Activated CD8-positive, alpha-beta T cell treated with anti-CD3 and anti-CD28 coated beads, Interleukin-2, amount 10 ng/mL, durations not matched to agents 7 days and 5 days (primary cell): ENCODE measurements at places on chromosomes 12 and 14. TPM values are rescaled to one million over a fixed set of nuclear protein-coding genes. Genes with fewer than 3 reads are reported as not detected.
A peak's percentile ranks its signal among the peaks of the same experiment; 100 is the strongest.

GRCh38 chr12:119594399-119594730 is 791 bp downstream of the TMEM233 start:
- H3K27me3 ChIP-seq: peaks cover 69% of the 10 kb centered on the region
- peaks cover 6% of the 10 kb centered on the region for H3K36me3 ChIP-seq
- peaks cover 22% of the 10 kb centered on the region for H3K4me1 ChIP-seq
- no peak overlapping the region for H3K4me3 ChIP-seq
- DNase-seq: no peak
- H3K27ac ChIP-seq: no peak overlapping the region

GRCh38 chr12:102401087-102401486 is 79.3 kb downstream of the IGF1 start:
- H3K4me1 ChIP-seq: no peaks in the 10 kb centered on the region
- H3K4me3 ChIP-seq: no peak overlapping the region
- H3K36me3 ChIP-seq: no peaks in the 10 kb centered on the region
- no peak for DNase-seq
- H3K27me3 ChIP-seq: peaks cover 10% of the 10 kb centered on the region
- no peak overlapping the region for H3K27ac ChIP-seq

DNA sequence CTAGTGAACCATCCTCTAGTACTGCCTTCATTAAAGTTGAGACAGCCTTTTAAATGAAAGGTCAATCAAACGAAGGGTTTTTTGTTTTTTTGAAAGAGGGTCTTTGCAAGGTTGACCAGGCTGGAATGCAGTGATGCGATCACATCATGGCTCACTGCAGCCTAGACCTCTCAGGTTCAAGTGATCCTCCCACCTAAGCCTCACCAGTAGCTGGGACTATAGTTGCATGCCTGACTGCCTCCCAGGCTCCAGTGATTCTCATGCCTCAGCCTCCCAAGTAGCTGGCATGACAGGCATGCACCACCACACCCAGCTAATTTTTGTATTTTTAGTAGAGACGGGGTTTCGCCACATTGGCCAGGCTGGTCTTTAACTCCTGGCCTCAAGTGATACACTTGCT is 114.6 kb upstream of the SINHCAF start:
- no peak for DNase-seq
- H3K27me3 ChIP-seq: no peaks in the 10 kb centered on the region
- no peaks in the 10 kb centered on the region for H3K36me3 ChIP-seq
- no peaks in the 10 kb centered on the region for H3K4me1 ChIP-seq

DNA sequence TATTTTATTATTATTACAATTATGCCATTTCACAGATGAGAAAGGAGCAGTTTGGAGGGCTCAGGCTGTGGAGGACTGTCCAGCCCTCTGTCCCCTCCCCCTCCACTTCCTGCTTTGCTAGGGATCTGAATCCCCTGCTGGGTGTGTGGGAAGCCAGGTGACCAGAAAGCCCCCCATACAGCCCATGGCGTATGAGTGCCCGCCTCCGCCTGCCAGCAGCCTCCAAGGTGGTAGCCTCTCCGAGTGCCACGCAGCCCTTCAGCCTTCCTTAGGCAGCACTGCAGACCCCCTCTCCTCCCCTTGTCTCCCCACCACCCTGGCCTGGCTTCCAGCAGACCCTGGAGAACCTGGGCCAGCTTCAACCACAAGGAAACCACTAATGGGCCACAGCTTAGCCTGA is 12.6 kb downstream of the DTX1 start:
- H3K27ac ChIP-seq: no peak overlapping the region
- no peaks in the 10 kb centered on the region for H3K27me3 ChIP-seq
- peaks cover 21% of the 10 kb centered on the region for H3K4me1 ChIP-seq
- DNase-seq: no peak
- no peaks in the 10 kb centered on the region for H3K36me3 ChIP-seq
- no peak overlapping the region for H3K4me3 ChIP-seq

DNA sequence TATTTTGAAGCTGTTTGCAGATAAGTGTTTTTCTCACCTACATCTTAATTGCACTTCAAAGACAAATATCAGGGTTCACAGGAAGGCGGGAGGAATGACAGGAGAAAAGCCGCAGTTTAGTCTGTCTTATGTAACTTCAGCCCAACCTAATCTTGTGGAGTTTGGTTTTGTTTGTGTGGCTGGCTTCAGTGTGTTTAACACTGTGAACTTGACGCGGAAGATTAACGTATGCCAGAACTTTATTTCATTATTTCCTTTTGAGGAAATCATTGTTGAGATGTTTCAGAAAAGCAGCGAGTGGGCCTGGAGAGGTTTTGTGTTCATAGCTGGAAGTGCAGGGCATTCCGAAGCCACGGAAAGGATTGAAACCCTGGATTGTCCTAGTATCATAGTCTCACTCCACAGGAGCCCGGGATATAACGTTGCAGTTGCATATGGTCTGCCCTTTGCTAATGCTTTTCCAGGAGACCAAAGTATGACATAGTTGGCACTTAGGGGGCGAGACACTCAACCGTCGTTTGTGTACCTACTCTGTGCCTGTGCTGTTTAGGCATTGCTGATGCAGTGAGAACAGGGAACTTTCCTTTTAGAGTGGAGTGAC is 2.0 kb downstream of the PELI2 start:
- H3K4me1 ChIP-seq: peaks cover 25% of the 10 kb centered on the region
- H3K4me3 ChIP-seq: peak overlapping the region; percentile 70
- H3K36me3 ChIP-seq: no peaks in the 10 kb centered on the region
- DNase-seq: no peak
- peaks cover 38% of the 10 kb centered on the region for H3K27me3 ChIP-seq

- H3K36me3 ChIP-seq: no peaks in the 10 kb centered on the region
- no peak for DNase-seq
- H3K4me1 ChIP-seq: peaks cover 1% of the 10 kb centered on the region
Observed at GRCh38 chr14:52824462-52824861, 33.1 kb upstream of the GNPNAT1 start.

GRCh38 chr12:32714772-32715171 is 35.7 kb downstream of the DNM1L start:
- H3K36me3 ChIP-seq: peaks cover 27% of the 10 kb centered on the region
- DNase-seq: no peak
- no peak overlapping the region for H3K4me3 ChIP-seq
- H3K27ac ChIP-seq: no peak overlapping the region
- H3K27me3 ChIP-seq: no peaks in the 10 kb centered on the region
- no peaks in the 10 kb centered on the region for H3K4me1 ChIP-seq

DNA sequence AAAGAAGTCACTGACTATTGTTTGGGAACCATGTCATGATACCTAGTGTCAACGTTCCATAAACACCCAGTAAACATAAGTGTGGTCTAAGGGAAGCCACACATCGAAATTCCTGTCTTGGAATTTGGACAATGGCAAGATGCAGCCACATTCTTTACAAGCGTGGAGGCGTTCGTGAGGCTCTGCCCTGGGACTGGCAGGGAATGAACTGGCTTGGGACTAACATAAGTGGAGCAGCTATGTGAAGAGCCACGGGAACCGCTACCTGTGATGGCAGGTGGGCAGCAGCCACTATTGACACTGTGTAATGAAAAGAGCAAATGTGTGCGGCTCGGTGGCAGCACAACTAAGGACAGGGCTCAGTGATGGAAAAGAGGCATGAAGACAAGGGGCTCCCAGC is 10.0 kb upstream of the NRIP2 start:
- DNase-seq: no peak
- H3K27me3 ChIP-seq: no peaks in the 10 kb centered on the region
- H3K27ac ChIP-seq: no peak overlapping the region
- H3K4me1 ChIP-seq: no peaks in the 10 kb centered on the region
- H3K4me3 ChIP-seq: no peak overlapping the region

GRCh38 chr12:15834575-15834974 is 45.4 kb upstream of the EPS8 start:
- H3K4me3 ChIP-seq: no peak overlapping the region
- no peak overlapping the region for H3K27ac ChIP-seq
- no peaks in the 10 kb centered on the region for H3K4me1 ChIP-seq
- no peaks in the 10 kb centered on the region for H3K36me3 ChIP-seq
- no peak for DNase-seq

The CD4 gene
- 0.90 TPM for total RNA-seq

The JKAMP gene
- 28.6 TPM for total RNA-seq
